ENCODE measurements at places on chromosomes 2 and 18.

DNA sequence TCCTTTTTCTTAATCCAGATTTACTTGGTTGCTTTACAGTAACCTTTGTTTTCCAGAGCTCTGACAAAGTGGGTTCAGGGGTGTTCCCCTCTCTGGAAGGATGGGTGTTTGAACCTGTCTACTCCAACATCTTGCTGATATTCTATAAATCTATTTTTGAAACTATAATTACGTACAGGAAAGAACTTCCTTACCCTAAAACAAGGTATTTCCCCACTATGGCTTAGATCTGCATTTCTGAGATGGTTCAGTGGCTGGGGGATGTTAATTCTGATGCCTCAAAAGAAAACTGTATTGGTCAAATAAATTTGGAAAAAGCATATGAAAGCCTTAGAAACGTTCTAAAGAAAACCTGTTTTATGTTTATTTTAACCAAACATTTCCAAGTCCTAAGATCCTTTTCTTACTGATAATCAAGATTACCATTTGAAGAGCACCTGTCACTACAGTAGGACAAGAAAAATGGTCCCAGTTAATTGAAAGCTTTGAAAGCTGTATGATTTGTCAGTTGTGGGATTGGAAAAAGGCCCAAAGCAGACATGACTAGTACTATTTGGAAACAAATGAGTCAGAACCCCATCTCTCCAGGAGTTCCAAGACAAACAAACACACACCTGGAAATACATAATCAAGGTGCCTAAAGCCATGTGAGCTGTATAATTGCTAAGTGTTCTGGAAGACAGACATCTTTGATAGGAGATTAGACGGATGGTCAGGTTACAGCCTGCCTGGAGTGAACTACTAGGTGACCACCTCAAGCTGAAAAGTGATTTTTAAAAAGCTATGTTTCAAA lies 57.5 kb downstream of the KDM3A start:
- no peak for DNase-seq

DNA sequence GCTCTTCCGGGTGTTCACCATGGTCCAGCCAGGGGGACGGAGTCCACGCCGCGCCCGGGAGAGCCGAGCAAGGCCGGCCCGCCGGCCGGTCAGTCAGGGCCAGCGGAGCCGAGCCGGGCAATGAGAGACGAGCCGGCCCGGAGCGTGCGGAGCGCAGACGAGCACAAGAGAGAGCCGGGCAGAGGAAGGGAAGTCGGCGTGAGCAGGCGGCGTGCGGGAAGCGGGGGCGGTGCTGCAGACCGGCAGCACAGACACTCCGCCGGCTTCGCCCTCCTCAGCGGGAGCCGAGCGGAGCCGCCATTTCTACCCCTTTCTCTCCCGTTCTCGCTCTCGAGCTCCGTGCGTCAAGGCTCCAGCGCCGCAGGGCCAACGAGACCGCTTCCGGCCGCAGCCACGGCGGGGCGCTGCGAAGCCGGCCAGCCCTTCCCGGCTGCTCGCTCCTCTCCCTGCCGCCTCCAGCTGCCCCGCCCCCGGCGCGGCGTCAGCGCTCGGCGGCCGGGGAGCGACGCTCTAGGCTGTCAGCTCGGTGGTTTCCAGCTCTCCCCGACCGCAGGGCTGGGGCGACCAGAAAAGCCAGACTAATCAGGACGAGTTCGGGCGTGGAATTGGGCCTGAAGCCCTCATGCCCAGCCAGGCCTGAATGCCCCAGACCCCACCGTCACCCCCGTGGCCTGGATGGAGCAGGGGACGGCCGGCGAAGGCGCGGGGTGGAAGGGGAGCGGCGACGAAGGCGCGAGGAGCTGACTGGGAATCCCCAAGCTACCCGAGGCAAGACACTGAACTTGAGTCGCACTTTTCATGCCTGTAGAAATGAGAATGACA lies at the start of gene ATAD2B:
Gene ATAD2B, minus strand, starts transcription at position 374 of the 822 bp plus-strand sequence. Its CDS starts 353 bp downstream, at position 21.
- peak; percentile 96 for DNase-seq

DNA sequence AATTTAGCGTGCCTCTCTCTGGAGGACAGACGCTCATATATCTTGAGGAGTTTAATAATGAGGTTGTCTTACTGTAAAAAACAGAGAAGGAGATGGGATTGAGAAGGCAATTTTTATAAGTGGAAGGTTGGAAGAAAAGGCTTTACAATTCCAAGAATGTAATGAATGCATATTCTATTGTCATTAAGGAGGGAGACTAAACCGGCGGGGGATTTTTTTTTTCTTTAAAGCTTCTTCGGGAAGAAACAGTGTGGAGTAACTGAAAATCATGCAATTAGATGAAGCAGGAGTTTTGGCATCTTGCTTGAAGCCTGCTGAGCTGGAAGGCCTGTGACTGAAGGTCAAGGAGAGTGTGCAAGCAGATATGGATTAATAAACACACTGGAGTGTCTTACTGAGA lies 124.4 kb downstream of the HRH4 start:
- no peak for DNase-seq

GRCh38 chr2:180124273-180125139 lies 117.4 kb upstream of the CWC22 start:
- DNase-seq = no peak

GRCh38 chr2:207012461-207012860 lies 73.1 kb downstream of the CPO start:
- no peak for DNase-seq

GRCh38 chr2:39667104-39667885 lies 1.6 kb downstream of the TMEM178A start:
- DNase-seq = no peak

GRCh38 chr18:39966275-39966674 lies 1988.8 kb upstream of the PIK3C3 start:
- no peak for DNase-seq

DNA sequence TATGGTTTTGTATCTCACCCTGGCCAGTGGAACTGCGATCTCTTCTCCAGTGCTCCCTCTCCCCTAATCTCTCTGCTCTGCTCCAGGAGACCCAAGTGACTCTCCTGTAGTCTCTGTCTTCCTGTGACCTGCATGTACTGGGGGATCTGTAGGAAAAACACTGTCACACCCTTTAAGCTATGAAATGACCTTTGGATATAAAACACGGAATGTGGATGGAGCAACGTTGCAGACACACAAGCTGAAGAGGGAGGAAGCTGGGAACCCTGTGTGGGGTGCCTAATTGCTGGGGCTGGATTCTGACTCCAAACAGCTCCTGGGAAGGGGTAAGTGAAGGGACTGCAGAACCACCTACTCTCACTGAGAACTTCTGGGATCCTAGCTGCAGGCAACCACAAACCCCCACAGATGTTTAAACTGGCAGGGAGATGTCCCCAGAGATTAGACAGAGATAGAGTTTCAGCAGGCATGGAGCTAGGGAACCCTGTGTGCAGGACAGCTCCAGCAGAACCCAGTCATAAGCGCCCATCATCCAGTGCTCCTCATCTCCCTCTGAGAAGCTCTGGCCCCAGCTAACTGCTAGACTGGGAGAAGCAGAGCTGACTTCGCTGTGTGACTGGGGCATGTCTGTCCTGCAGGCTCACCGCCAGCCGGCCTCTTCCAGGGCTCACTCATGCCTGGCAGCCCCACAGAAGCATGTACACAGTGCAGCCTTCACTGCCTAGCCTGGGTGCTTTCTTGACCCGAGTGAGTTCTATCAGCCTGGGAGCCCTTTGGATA lies 482.7 kb upstream of the SETBP1 start:
- DNase-seq = no peak

DNA sequence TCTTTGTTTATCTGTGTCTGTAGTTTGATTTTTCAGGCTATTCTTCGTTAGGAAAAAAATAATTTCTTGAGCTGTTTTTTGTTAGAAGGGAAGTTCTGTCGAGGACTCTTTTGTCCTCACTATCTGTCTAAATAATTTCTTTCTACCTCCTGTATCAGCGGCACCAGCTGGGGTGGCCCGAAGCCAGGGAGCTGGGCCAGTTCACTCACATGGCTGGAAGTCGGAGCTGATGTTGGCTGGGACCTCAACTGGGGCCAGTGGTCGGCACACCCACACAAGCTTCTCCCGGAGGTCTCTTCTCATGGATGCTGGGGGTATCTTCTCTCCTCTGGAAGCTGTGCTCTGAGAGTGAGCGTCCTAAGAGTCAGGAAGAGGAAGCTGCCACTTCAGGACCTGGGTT lies 8.0 kb upstream of the PDIA6 start:
- no peak for DNase-seq

GRCh38 chr2:219507581-219508443 lies 6.5 kb upstream of the ASIC4 start:
- no peak for DNase-seq

GRCh38 chr2:10716581-10716980 lies 4.8 kb upstream of the ATP6V1C2 start:
- no peak for DNase-seq

DNA sequence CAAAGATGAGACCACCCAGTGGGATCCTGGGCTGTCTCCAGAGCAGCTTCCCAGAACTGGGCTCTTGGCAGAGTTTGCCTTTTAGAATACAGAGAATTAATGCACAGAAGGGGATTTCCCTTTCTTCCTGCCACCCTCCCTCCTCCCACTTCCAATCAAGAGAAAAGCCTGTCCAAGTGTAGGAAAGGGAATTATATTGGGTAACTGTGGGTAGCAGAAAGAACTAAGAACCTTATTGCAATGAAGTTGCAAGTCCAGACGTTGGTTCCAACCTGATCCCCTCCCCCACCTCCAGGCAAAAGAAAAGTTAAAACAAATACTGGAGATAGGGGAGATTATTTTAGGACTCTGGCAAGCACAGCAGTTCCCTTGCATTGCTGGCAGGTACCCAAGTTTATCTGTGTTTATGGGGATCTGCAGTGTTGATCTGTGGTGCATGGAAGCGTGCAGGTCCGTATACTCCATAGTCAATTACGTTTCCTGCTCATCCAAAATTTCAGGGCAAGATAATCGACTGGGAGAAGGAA lies 114.3 kb downstream of the PRKCE start:
- DNase-seq = no peak

GRCh38 chr2:78407960-78408794 lies 617.3 kb upstream of the REG3G start:
- DNase-seq = no peak

- no peak for DNase-seq
These were observed 40.0 kb downstream of the GKN2 start for GRCh38 chr2:68912732-68913131.

- DNase-seq = no peak
These were observed 1608.9 kb upstream of the PIK3C3 start for GRCh38 chr18:40346146-40346545.

DNA sequence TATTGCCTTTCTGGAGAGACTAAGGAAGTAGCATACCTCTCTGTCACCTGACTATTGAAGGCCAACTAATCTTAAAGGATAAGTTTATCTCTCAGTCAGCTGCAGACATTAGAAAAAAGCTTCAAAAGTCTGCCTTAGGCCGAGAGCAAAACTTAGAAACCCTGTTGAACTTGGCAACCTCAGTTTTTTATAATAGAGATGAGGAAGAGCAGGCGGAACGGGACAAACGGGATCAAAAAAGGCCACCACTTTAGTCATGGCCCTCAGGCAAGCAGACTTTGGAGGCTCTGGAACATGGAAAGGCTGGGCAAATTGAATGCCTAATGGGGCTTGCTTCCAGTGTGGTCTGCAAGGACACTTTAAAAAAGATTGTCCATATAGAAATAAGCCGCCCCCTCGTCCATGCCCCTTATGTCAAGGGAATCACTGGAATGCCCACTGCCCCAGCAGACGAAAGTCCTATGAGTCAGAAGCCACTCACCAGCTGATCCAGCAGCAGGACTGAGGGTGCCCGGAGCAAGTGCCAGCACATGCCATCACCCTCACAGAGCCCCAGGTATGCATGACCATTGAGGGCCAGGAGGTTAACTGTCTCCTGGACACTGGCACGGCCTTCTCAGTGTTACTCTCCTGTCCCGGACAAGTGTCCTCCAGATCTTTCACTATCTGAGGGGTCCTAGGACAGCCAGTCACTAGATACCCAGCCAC lies 61.5 kb upstream of the FAM98A start:
- no peak for DNase-seq

DNA sequence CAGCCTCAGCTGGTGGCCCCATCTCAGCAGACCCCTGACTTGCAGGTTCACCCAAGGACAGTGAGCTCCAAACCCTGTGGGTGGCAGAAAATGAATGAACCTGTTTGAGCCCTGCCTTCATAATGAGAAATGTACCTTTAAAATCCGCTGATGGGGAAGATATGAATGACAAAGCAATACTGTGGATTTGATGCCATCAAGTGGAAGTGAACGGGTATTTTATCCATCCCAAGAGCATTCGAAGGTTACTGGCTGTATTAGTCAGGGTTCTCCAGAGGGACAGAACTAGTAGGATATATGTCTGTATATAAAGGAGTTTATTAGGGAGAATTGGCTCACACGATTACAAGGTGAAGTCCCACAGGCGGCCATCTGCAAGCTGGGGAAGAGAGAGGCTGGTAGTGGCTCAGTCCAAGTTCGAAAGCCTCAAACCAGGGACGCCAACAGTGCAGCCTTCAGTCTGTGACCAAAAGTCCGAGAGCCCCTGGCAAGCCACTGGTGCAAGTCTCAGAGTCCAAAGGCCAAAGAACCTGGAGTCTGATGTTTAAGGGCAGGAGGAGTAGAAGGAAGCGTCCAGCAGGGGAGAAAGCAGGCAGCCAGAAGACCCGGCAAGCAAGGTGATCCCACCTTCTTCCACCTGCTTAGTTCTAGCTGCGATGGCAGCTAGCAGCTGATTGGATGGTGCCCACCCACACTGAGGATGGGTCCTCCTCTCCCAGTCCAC lies 32.1 kb downstream of the TOGARAM2 start:
- DNase-seq = no peak

DNA sequence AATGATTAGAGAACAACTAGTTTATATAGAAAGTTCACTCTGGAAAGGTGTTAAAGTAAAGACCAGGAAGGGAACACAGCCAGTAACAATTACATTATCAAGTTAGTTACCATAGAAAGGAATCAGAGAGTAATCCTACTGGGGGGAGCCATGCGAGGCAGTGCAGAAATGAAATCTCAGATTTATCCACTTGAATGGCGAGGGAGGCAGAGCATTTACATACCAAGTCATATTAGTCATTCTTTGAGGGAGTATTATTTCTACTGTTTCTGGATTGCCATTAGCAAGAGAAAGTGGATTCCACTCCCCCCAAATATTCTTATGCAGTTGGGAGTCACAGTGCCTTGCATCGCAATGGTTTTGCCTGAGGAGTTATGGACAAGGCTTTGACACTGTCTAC lies 472.7 kb upstream of the TRIB2 start:
- DNase-seq = no peak

DNA sequence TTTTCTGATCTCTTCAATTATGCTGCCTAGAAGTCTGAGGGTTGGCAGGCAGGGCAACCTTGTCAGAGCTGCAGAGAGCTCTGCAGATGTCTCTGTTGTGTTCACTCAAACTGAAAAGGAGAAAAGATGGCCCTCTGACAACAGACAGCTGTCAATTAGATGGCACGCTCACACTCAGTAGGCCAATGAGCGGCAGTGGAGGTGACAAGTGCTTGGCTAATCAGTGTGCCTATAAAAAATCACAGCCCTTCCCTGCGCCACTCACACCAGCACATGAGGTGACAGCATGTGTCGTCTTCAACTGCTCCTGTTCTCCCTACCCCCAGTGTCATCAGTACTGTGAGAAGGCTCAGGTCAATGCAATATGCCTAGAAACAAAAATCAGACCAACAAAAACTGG lies 203.9 kb downstream of the TCF4 start:
- no peak for DNase-seq
